T-helper 1 cell treated with Interleukin-12 subunit alpha and Interleukin-12 subunit beta and Interleukin-4 antibody, amounts not matched to agents 30 ng/mL and 1 ng/mL, for 36 hours (primary cell): ENCODE measurements at places on chromosomes 16 and 17. TPM values are rescaled to one million over a fixed set of nuclear protein-coding genes. Genes with fewer than 3 reads are reported as not detected.

The KRTAP9-4 gene
- not detected in 2 replicates for total RNA-seq

The CRISPLD2 gene
- 0.12 and 0.17 TPM in 2 replicates for total RNA-seq

The HOXB6 gene
- 0.20 and 0.25 TPM in 2 replicates for total RNA-seq

The OR1D2 gene
- total RNA-seq = not detected in 2 replicates

The PFN1 gene
- 2,251 and 2,270 TPM in 2 replicates for total RNA-seq

The TP53TG3B gene
- not detected in 2 replicates for total RNA-seq

The ZNF207 gene
- total RNA-seq = 281 and 292 TPM in 2 replicates

The CHTF18 gene
- total RNA-seq = 73.0 and 79.3 TPM in 2 replicates

The CLTC gene
- total RNA-seq = 187 and 192 TPM in 2 replicates
